Cortex of kidney (tissue), 1 donor: ENCODE measurements at places on chromosomes 1 and 21.

DNA sequence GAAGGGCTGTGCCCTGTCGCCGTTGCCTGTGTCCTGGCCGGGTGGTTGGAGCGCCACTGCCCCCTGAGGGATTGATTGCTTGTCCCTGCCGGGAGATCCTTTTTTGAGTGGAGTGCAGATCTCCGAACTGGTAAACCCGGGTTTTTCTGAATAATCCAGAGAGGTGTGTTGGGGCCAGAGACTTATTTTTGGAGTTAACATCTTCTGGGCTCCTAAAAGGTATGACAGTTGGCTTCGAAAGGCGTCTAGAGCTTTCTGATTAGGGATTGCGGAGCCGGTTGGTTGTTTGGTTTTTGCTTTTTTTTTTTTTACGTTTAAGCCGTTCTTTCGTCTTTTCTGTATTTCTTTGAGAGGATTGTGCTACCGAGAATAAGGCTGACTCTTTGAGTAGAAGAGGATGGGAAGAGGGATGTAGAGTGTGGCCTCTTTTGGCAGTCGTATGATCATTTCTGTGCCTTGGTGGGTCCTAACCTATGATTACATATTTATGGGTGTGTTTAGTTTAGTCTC is 756 bp downstream of the RLF start:
- no peak for DNase-seq

DNA sequence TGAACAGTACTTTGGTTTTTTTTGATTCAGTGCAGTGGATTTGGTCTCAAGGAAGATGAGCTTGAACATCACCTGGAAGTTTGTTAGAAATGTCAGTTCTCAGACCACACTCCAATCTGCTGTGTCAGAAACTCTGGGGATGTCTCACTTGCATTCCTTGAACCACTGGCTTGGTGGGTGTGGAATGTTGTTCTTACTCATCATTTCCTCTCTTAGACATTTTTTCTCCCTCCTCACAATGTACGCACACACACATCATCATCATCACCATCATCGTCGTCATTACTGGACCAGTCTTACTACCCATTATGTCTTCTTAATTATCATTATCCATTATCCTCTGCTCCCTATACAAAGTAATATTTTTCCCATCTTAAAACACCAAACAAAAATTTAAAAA is 91.9 kb upstream of the KCNK2 start:
- DNase-seq: no peak

DNA sequence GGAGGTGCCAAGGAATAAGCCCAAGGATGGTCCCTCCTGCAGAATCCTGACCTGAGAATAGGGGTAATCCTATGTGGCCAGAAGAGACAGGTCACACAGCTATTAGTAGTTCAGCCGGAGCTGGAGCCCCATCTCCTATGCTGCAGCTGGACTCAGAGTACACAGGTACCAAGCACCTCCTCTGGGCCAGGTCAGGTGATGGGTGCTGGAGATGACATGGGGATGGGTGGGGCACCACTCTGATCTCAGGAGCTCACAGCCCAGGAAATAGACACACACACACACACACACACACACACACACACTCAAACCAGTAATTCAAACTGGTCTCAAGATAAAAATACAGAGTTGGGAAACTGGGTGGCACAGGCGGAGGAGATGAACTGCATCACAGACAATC is 54.2 kb upstream of the SSBP3 start:
- DNase-seq: no peak

DNA sequence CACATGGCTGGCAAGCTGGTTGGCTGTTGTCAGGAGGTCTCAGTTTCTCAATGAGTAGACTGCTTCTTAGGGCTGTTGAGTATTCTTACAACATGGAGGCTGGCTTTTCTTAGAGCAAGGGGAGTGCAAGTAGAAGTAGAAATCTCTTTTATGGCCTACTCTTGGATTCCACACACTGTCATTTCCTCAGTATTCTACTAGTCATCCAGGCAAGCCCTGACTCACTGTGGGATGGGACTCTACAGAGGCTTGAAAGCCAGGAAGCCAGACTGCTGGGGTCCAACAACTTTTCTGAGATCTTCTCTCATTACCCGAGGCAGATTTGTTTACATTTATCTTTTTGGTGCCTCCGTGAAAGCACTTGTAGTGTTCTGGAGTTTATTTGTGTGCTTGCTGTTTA is 196.2 kb upstream of the APP start:
- no peak for DNase-seq

DNA sequence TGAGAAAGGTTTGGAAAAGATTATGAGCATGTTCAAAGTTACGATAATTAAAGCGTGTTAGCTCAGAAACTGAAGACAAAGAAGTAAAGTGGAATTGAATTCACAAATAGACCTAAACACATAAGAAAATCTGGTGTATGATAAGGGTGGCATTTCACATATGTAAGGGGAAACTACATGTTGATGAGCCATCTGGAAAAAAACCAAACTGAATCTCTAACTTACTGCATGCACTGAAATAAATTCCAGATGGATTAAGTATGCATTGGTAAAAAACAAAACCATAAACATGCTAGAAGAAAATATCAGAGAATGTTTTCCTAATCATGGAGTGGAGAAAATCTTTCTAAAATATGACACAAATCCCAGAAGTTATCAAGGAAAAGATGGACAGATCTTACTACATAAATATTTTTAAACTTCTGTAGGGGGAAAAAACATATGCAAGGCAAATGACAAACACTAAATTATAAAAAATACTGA is 34.0 kb upstream of the CTPS1 start:
- no peak for DNase-seq

DNA sequence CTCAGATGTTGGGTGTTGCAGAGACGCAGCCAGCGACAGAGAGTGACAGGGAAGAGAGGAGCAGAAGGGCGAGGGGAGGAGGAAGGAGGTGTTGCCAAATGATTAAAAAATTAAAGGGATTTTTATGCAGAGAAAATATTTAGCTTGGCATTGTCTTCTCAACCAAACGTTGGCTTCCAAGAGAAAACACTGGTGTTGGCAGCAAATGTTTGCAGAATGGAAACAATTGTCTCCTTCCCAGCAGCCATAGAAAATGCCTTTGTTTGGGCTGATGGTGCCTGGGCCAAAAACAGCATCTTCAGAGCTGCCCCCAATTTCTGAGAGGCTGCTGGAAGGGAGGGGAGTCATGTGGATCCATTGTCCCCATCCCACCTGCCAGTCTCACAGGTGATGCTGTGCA is 29.7 kb upstream of the GRIK3 start:
- no peak for DNase-seq

DNA sequence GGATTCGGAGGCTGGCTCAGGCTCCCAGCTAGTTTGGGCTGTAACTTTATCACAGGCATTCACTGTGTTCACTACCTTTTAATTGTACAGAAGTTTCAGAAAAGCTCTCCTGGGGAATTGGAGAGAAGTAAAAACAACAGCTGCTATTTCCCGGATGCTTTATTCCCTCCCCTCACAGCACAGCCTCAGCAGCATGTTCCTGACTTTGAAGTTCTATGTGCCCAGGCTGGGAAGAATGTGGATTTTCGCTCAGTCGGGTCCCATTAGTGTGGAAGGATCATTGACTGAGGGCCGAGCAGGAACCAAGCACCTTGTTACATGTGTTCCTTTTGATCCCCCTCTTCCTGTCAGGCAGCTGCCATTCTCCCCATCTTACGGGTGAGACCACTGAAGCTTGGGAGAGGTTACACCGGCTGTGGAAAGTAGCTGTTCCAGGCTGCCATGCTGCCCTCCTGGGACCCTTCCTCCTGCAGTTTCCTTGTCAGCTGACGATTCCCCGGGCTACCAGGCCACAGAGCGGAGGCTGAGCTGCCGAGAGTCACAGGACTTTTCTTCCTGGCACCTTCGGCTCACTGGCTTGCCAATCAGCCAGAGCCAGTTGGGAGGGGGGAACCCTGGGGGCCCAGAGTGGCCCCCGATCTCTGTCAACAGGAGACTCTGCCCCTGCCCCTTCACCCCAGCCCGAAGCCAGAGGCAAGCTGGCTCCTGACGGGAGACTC is 223.1 kb upstream of the TMEM51 start:
- DNase-seq: no peak

GRCh38 chr1:229124116-229124515 is 146.8 kb upstream of the RAB4A start:
- no peak for DNase-seq

- no peak for DNase-seq
Observed at GRCh38 chr21:37392441-37392840, 25.9 kb downstream of the DYRK1A start.

GRCh38 chr21:36859744-36860501 is 106.5 kb downstream of the HLCS start:
- DNase-seq: no peak

- DNase-seq: no peak
Observed at GRCh38 chr1:30768830-30769718, 11.5 kb upstream of the LAPTM5 start.

DNA sequence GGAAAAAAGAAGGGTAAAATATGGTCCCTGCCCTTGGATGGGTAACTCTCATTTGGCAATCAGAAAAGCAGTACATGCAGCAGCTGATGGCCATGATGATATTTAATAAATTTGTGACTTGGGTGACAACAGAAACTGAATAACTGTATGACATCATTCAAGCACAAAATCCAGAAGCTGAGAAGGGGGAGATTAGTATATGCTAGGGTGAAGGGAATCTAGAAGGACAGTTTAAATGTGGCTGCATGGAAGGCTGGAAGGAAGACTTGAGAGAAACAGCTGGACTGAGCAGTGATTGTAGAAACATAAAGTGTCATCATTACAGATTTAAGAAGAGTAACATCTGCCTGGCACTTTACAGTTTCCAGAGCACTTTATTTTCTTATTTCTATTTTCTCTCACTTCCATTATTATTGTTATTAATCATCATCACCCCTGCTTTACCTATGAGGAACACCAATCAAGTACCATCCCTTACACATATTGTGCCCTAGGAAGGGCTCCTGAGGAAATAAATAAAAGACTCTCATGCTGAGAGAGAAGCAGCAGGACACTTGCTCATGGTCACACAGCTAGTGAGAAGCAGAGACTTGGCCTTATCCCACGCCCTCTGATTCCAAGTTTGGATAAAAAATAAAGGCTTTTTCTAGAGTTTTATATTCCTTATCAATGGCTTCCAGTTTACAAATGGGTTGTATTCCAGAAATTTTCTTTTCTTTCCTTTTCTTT is 207.2 kb downstream of the PBX1 start:
- no peak for DNase-seq

DNA sequence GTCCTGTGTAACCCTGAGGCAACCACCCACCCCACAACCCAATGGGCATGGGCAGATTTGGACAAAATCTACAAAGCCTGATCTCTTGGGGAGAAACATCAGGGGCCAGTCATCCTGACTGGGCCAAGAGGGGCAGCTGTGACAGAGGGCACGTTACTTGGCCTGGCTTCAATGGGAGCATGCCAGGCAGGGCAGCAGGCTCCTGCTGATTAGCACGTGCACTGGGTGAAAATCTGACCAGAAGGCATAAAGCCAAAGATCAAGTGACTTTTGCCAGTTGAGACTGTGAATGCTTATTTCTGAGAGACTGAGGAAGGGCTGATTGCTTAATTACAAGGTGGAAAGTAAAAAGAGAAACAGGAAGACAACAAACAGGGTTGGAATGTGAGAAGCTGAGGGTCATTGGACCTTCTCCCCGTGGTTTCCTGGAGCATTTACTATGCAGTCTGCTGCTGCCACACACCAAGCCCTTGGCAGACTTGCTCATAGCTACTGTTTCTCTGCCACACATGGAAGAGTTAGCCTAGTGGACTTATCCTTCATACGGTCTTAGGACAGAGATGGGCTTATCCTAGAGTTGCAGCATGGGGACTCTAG is 39.8 kb upstream of the TNR start:
- no peak for DNase-seq

DNA sequence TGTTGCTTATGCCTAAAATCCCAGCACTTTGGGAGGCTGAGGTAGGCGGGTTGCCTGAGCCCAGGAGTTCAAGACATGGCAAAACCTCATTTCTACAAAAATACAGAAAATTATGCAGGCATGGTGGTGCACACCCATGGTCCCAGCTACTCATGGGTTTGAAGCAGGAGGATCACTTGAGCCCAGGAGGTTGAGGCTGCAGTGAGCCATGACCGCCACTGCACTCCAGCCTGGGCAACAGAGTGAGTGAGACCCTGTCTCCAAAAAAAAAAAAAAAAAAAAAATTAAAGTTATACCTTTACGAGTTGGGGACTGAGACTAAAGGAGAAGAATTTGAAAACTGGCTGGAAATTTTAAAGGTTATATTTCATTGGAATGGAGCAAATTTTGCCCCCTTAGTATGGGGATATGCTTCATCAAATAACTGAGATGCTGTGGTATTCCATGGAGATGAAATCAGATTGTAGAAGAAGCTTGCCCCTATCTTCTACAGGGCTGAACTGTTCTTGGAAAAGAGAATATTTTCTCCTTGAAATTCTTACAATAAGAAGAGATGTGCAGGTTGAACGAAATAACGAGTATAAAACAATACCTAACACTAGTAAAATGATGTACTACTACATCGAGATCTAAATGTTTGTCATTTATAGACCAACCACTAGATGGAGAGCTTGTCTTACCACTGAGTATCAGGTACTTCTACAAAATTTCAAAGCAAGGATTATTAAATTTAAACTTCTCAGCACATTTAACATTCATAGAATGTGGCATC is 34.9 kb upstream of the SCYL3 start:
- no peak for DNase-seq

DNA sequence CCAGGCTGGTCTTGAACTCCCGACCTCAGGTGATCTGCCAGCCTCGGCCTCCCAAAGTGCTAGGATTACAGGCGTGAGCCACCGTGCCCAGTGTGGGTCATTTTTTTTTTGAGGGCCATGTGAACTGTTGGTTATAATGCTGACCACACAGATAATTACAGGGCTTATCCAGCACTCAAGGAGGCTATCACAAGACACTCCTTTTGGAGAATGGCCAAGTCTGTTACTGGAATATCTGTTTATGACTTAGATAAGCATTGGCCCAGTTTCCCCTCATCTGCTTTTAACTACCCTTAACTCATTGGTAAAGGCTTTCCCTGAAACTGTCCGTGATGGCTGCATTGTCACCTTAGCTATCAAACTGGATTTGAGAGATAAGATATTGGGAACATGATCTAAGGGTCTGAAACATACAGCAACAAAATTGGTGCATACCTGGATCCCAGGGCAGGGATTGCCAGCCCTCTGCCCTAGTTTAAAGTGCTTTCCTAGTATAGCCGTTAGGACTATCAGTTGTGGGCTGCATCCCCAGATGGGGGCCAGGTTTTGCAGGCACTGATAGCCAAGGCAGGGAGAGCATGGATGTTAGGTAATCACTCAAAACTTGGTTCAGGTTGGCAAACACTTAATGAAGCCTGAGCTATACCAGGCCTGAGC is 15.6 kb downstream of the SZT2 start:
- DNase-seq: no peak

GRCh38 chr21:43295066-43295958 is 126.5 kb downstream of the CRYAA start:
- no peak for DNase-seq

- no peak for DNase-seq
Observed at GRCh38 chr21:35223480-35224156, 174.5 kb upstream of the RUNX1 start.

- DNase-seq: no peak
Observed at GRCh38 chr1:116895073-116895472, 14.6 kb upstream of the PTGFRN start.

- no peak for DNase-seq
Observed at GRCh38 chr1:232292239-232292638, 337.7 kb downstream of the SIPA1L2 start.
